ENCODE measurements at places on chromosomes 4 and X. TPM values are rescaled to one million over a fixed set of nuclear protein-coding genes. Genes with fewer than 3 reads are reported as not detected.

Gene RENBP
- total RNA-seq = 4.2 TPM

GRCh38 chr4:6123116-6123515 lies 77.2 kb downstream of the JAKMIP1 start:
- no peak overlapping the region for H3K27ac ChIP-seq
- no peaks in the 10 kb centered on the region for H3K27me3 ChIP-seq
- H3K36me3 ChIP-seq = no peaks in the 10 kb centered on the region
- H3K4me1 ChIP-seq = no peaks in the 10 kb centered on the region
- no peak overlapping the region for H3K4me3 ChIP-seq
- no peak for DNase-seq

Gene F8A2
- total RNA-seq = not detected

Gene RNF128
- 5.6 TPM for total RNA-seq

Gene FOXR2
- not detected for total RNA-seq

Gene RAB9B
- total RNA-seq = 0.98 TPM

GRCh38 chrX:16215660-16216059 lies 48.4 kb downstream of the MAGEB17 start:
- DNase-seq = no peak
- no peak overlapping the region for H3K4me3 ChIP-seq
- no peaks in the 10 kb centered on the region for H3K4me1 ChIP-seq
- H3K36me3 ChIP-seq = no peaks in the 10 kb centered on the region
- H3K27me3 ChIP-seq = no peaks in the 10 kb centered on the region
- no peak overlapping the region for H3K27ac ChIP-seq

DNA sequence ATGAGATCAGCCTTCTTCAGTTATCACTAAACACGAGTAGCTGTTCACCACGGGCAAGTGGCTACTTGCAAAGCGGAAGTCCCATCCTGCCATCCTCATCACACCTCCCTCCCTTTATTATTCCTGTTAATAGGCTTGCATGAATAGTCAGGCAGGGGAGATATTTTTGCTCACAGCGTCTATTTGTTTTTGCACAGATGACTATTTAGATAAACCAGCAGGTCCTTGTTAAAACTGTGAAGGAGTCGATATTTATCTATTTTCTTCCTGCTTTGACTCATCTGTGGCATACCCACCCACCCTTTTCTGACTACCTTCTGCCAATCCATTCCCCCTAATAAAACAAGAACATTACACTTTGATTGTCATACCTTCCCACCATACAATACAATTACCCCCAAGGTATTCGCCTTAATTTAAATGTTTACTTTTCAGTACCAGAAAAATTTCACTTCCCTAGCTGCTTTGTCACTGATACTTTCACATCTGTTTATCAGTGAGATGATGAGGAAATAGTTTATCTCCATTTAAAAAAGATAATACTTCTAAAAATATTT lies 96.6 kb upstream of the BANK1 start:
- peaks cover 5% of the 10 kb centered on the region for H3K4me1 ChIP-seq
- no peak overlapping the region for H3K27ac ChIP-seq
- no peaks in the 10 kb centered on the region for H3K27me3 ChIP-seq
- DNase-seq = no peak
- no peak overlapping the region for H3K4me3 ChIP-seq
- no peaks in the 10 kb centered on the region for H3K36me3 ChIP-seq

- H3K4me3 ChIP-seq = no peak overlapping the region
- DNase-seq = no peak
- no peaks in the 10 kb centered on the region for H3K27me3 ChIP-seq
Observed at GRCh38 chr4:86586160-86586572, 7.9 kb upstream of the PTPN13 start.

- no peaks in the 10 kb centered on the region for H3K36me3 ChIP-seq
- no peaks in the 10 kb centered on the region for H3K4me1 ChIP-seq
- H3K4me3 ChIP-seq = no peak overlapping the region
- no peaks in the 10 kb centered on the region for H3K27me3 ChIP-seq
- no peak overlapping the region for H3K27ac ChIP-seq
Observed at GRCh38 chr4:166846939-166847338, 387.4 kb downstream of the SPOCK3 start.

GRCh38 chrX:151776181-151776731 lies 41.7 kb downstream of the CNGA2 start:
- H3K4me1 ChIP-seq = no peaks in the 10 kb centered on the region
- DNase-seq = no peak
- H3K27ac ChIP-seq = no peak overlapping the region

DNA sequence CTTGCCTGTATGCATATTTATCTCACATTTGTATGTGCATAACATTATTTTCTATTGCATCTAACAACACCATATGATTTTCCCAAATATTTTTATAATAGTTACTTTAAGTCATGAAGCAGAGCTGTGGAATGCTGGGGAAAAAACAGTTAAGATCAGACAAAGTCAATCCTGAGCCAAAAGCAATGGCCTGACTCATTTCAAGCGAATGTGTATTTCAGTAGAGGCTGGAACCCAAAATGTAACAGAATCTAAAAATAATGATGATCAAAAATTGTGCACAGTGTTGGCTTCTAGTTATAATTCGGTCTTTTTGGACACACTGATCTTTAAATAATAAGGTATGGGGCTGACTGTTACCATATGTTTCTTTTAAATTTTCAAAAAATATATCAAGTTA lies 516.2 kb upstream of the ADGRL3 start:
- H3K4me1 ChIP-seq = no peaks in the 10 kb centered on the region
- no peak overlapping the region for H3K4me3 ChIP-seq
- H3K27ac ChIP-seq = no peak overlapping the region

DNA sequence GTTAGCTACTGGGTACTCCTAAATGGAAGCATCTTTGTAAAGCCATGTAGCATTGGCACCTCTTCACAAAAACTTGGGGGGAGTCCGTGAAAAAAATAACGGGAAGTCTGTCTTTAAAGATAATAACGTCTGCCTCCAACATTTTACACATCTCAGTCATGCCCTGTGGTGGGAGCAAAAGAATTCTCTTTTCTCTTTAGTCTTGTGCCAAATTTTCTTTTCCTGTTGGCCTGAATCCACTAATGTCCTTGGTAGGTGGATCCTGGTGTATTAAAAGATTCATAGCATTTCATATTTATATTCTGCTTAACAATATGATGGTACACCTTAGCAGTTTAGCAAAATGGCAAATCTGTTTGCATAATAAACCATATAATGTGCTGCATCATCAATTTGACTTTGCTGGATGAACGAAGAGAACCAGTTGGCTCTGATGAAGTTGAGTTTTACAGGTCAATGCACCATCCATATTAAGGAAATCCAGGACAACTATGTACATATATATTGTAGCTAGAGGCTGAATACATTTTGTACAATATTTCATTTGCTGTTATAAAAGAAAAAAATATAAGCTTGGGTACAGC lies 746.4 kb upstream of the MAGEB2 start:
- H3K4me1 ChIP-seq = no peaks in the 10 kb centered on the region
- H3K4me3 ChIP-seq = no peak overlapping the region
- H3K36me3 ChIP-seq = no peaks in the 10 kb centered on the region
- no peak overlapping the region for H3K27ac ChIP-seq

GRCh38 chrX:24920769-24921168 lies 95.0 kb downstream of the ARX start:
- H3K27ac ChIP-seq = no peak overlapping the region
- H3K4me3 ChIP-seq = no peak overlapping the region
- H3K27me3 ChIP-seq = no peaks in the 10 kb centered on the region
- no peak for DNase-seq
- H3K4me1 ChIP-seq = no peaks in the 10 kb centered on the region

DNA sequence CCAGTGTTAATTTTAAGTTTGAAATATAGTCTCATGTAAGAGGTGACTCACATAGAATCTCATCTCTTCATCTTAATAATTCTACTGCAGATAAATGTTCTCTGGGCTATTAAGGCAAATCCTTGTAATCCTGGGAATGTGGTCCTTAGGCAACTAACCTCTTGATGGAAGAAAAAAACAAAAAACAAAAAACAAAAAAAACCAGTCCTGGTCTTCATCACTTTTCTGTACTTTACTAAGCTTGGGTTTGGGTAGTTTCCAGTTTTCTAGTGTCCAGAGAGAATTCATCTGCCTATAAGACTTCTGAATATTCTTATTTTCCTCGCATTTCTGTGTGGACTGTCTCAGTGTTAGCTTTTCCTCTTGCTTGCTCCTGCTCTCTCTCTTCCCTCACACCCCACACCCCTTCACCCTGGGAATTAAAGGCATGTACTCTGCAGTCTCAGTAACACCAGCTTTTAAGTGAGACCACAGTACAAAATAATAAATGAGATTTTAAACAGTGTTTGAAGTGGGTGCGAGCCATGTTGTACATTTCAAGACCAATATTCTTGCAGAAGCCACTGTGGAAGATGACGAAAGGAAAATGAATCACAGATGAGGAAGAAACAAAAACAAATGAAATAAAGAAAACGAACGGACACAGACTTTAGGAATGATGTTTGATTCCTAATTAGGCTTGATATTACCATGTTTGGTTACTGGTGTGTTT lies 51.7 kb downstream of the HAND2 start:
- no peak overlapping the region for H3K27ac ChIP-seq
- H3K4me3 ChIP-seq = no peak overlapping the region
- no peaks in the 10 kb centered on the region for H3K4me1 ChIP-seq
- no peaks in the 10 kb centered on the region for H3K36me3 ChIP-seq
- no peak for DNase-seq

- DNase-seq = no peak
- H3K4me1 ChIP-seq = no peaks in the 10 kb centered on the region
- no peaks in the 10 kb centered on the region for H3K27me3 ChIP-seq
- H3K27ac ChIP-seq = no peak overlapping the region
Observed at GRCh38 chr4:66694739-66695138, 850.6 kb downstream of the CENPC start.

DNA sequence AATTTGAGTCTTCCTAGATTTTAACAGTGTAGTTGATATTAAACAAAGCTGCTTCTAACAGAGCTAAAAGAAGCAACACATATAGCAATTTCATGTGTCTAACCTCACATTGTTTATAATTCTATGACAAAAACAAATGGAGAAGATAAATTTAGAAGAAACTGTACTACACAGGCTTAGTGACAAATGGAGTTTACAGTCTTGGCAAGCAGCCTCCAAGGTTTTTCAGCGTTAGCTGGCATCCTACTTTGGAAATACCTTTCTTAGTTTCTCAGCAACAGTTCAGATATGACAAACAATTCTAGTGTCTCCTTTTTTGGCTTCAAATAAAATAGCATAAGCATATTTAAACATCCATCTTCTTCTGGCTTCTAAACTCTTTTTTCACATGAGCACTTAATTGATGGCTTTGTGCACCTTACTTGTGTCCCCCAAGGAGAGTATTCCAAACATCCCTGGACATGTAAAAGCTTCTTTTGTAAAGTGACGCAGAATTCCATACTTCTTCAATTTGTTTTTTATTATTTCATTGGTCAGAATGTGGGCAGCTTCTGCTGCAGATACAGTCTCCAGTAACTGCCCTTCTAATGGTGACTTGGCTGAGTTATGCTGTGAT lies 249.8 kb downstream of the ANTXR2 start:
- no peak overlapping the region for H3K4me3 ChIP-seq
- no peaks in the 10 kb centered on the region for H3K36me3 ChIP-seq
- H3K27me3 ChIP-seq = no peaks in the 10 kb centered on the region
- no peak overlapping the region for H3K27ac ChIP-seq

Gene GYPB
- not detected for total RNA-seq

DNA sequence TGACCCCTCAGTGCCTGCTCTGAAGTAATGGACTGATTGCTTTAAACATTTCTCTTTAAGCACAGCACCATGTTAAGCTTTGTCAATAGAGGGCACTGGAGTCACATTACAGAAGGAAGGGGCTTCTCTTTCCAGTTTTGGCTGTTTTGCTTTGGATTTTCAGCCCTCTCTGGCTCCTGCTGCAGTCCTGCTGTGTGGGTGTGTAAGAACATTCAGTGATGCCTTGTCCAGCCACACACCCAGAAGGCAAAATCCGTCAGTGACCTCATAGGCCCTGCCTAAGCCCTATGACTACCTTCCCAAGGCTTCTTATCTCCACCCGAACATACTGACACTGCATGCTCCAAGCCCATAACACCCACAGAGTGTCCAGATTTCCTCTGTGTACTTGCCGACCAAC lies 215.3 kb upstream of the CTSO start:
- no peaks in the 10 kb centered on the region for H3K27me3 ChIP-seq
- no peak overlapping the region for H3K4me3 ChIP-seq
- H3K27ac ChIP-seq = no peak overlapping the region
- no peaks in the 10 kb centered on the region for H3K4me1 ChIP-seq
- no peak for DNase-seq
- H3K36me3 ChIP-seq = no peaks in the 10 kb centered on the region

DNA sequence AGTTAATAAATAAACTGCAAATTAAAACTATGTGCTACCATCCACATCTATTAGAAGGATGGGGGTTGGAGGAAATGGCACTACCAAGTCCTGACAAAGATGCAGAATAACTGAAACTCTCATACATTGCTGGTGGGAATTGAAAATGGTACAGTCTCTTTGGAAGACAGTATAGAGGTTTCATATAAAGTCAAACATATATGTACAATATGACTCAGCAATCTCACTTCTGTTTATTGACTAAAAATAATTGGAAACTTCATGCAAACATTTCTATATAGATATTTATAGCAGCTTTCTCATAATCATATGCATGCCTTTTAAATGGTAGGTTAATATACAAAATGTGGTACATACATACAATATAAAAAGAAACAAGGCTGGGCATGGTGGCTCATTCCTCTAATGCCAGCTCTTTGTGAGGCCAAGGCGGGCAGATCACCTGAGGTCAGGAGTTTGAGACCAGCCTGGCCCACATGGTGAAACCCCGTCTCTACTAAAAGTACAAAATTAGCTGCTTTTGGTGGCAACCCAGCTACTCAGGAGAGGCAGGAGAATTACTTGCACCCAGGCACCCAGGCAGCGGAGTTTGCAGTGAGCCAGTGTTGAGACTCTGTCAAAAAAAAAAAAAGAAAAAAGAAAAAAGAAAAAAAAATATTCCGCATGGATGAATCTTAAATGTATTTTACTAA lies 225.0 kb upstream of the CXXC4 start:
- no peaks in the 10 kb centered on the region for H3K4me1 ChIP-seq
- H3K27me3 ChIP-seq = no peaks in the 10 kb centered on the region
- H3K4me3 ChIP-seq = no peak overlapping the region
- no peak overlapping the region for H3K27ac ChIP-seq
- no peak for DNase-seq

Data from vagina (tissue), 2 donors.